Parietal lobe (tissue), 2 donors: ENCODE measurements at places on chromosomes 6 and 20. TPM values are rescaled to one million over a fixed set of nuclear protein-coding genes. Genes with fewer than 3 reads are reported as not detected.

The MAPK13 gene
- total RNA-seq: 3.4 TPM

The AKAP12 gene
- 48.8 TPM for total RNA-seq

The NKAPL gene
- 5.0 TPM for total RNA-seq

The LYRM4 gene
- total RNA-seq: 20.7 TPM

The TFAP2B gene
- not detected for total RNA-seq

The BTNL2 gene
- total RNA-seq: not detected

The PRDM13 gene
- not detected for total RNA-seq

The PGC gene
- total RNA-seq: not detected

The HLA-DPA1 gene
- total RNA-seq: 0.94 TPM

The GPX5 gene
- not detected for total RNA-seq

The HSF2 gene
- 80.1 TPM for total RNA-seq

The STMND1 gene
- total RNA-seq: not detected

The CST4 gene
- not detected for total RNA-seq

The MTHFD1L gene
- total RNA-seq: 22.2 TPM

The BIRC7 gene
- total RNA-seq: not detected

The GPR6 gene
- total RNA-seq: 1.3 TPM

The BCAS1 gene
- 5.0 TPM for total RNA-seq

The MRPS18B gene
- total RNA-seq: 28.2 TPM

The SLC26A8 gene
- 3.8 TPM for total RNA-seq

The TSHZ2 gene
- 1.9 TPM for total RNA-seq

The SLPI gene
- not detected for total RNA-seq

The APOBEC2 gene
- not detected for total RNA-seq

The RFX6 gene
- total RNA-seq: not detected

The BMP5 gene
- total RNA-seq: 0.94 TPM

The SLC22A16 gene
- not detected for total RNA-seq

The OPRL1 gene
- 11.0 TPM for total RNA-seq

The RPRD1B gene
- total RNA-seq: 48.5 TPM

The RAET1G gene
- total RNA-seq: not detected

The ADAM33 gene
- 3.8 TPM for total RNA-seq

The POU5F1 gene
- total RNA-seq: not detected

The KIF13A gene
- total RNA-seq: 28.5 TPM

The BTN3A1 gene
- total RNA-seq: 28.5 TPM

The ZBTB46 gene
- total RNA-seq: 20.3 TPM

The CENPQ gene
- 5.0 TPM for total RNA-seq

The SAMD3 gene
- total RNA-seq: 15.3 TPM
